ENCODE measurements at places on chromosomes 2 and 18. TPM values are rescaled to one million over a fixed set of nuclear protein-coding genes. Genes with fewer than 3 reads are reported as not detected.
A peak's percentile ranks its signal among the peaks of the same experiment; 100 is the strongest.

GRCh38 chr2:118643294-118643693 lies 204.2 kb downstream of the EN1 start:
- no peak for DNase-seq

GRCh38 chr2:216279031-216279430 lies 93.3 kb downstream of the MARCHF4 start:
- no peak for DNase-seq

- DNase-seq = peak; percentile 55
These were observed 147.4 kb downstream of the MEIS1 start for GRCh38 chr2:66582104-66582986.

GRCh38 chr2:190948671-190949070 lies 65.3 kb downstream of the STAT1 start:
- DNase-seq = no peak

DNA sequence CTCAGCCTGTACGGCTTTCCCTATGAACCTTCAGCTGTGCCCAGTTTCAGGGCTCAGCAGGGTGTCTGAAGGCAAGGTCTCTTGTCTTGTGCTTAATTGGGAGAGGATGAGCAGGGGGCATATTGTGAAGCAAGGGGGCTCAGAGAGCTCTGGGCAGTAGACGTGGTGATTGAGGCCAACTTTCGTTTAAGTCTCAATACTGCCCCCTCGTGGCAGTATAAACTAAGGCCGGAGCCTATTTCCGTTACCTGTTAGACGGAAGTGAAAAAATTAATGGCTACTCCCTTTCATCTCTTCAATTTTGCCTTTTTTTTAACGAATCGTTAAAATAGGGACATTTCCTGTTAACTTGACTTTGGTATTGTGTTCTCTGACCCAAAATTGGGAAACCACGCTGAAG lies 193.4 kb downstream of the TDRD15 start:
- no peak for DNase-seq

- DNase-seq = no peak
These were observed 57.4 kb downstream of the RAB31 start for GRCh38 chr18:9765501-9765900.

GRCh38 chr18:28013066-28013465 lies 163.9 kb downstream of the CDH2 start:
- peak; percentile 53 for DNase-seq

- no peak for DNase-seq
These were observed 151.6 kb downstream of the CSRNP3 start for GRCh38 chr2:165621086-165621560.

DNA sequence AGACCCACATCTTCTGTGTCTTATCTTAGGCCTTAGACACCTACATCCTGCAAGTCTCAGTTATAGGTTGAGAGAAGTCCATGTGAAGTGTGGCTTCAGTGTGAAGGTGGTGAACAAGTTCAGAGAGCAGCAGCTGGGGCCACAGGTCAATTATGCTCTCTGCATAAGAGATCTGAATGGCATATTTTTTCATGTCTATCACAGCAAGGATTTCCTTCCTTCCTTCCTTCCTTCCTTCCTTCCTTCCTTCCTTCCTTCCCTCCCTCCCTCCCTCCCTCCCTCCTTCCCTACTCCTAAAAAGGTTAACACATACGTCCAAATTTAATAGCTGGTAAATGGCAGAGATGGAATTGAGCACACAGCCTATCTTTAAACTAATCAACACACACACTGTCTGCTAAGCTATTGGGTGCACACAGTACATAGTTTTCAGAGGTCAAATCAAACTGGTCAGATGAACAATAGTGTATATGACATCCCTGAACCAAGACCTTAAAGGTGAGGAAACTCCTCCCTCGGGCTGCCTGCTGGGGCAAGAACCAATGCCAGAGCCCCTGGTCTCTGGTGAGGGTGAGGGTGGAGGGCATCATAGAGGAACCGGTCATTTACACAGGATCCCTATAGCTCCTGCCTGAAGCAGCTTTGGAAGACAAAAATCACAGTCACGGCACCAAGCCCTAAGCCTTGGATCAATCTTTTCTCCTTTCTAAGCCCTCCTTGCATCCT lies 240.9 kb downstream of the ICOS start:
- no peak for DNase-seq

- no peak for DNase-seq
These were observed 7.0 kb upstream of the TYMS start for GRCh38 chr18:650428-650858.

DNA sequence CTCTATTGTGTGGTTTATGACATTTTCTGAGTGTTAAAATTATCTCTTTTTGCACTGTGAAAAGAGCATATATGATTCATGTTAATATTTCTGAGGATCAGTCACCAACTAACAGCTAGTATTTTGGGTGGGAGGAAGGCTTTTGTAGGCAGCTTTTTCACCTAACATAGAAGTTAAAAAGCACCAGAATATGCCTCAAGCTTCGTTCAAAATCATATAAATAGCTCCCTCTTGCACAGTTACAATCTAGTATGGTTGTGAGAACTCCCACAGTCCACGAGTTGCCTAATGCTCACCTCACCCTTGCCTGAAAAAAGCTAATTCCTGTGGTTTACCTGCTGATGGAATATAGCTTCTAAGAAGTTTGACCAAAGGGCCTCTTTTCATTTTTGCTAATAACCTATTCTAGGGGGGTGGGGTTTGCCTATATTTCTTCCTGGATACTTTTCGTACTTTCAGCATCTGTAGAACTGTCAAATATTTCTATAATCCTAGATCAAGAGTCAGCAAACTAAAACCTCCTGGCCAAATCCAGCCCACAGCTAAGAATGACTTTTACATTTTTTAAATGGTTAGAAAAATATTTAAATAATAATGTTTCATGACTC lies 167.1 kb upstream of the FOSL2 start:
- no peak for DNase-seq

GRCh38 chr2:102880731-102881130 lies 118.9 kb downstream of the TMEM182 start:
- DNase-seq = no peak

- no peak for DNase-seq
These were observed 74.7 kb downstream of the PSMG2 start for GRCh38 chr18:12777500-12777944.

DNA sequence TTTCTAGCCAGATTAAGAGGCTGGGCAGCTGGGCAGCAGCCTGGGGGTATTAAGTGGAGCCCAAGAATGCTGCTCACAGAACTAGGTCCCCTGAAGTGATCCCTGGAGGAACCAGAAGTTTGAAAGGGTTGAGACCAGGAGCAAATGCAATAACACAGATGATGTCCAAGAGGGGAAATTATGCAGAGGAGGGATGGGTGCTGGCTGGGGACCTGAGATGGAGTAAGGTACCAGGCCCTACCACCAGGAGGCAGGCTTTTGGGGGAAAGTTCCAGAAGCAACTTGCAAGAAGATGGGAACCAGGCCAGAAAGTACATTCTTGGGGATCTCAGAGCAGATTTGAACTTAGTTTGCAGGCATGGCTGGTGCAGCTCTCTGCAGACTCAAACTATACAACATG lies 175.1 kb downstream of the NCK2 start:
- DNase-seq = no peak

DNA sequence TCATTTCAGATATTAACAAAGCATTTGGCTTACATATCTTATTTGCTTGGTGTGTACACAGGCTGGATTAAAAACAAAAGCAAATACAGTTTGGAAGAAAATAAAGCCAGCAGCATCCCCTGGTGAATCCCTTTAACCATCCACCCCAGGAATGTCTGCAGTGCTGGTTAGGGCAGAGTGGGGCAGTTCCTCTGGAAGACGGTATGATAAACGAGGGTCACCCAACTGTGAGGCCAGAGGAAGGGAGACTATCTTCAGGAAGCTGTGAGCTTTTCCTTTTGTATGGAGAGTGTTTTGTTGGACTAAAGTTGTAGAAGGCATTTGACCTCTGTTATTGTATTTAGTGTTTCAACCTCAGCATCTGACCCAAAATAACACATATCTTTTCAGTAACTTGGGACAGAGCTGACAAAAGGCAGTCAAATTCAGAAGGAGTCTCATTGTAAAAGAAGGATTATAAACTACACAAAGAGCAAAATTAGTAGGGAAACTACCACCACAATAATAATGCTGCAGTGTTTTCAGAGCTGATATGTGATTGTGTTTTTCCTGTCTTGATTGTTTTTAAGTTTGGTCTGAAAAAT lies 159.1 kb downstream of the FMNL2 start:
- no peak for DNase-seq

DNA sequence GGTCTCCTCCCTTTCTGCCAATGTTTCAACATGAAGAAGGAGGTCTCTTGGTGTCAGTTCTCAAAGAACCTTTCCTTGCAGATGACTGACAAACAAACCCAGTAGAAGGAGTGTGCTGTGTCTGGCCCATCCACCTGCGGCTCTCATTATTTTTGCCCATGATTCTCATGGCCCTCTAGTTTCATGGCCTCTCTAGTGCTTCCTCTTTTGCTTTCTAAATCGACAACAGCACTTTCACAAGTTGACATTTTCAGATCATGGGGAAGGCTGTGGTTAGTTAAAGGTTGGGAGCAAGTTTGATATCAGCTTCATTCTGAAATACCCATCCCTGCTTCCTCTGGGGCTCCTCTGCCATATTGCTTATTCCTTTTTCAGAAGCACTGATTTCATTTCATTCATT lies 805.2 kb downstream of the SLC4A3 start:
- no peak for DNase-seq

DNA sequence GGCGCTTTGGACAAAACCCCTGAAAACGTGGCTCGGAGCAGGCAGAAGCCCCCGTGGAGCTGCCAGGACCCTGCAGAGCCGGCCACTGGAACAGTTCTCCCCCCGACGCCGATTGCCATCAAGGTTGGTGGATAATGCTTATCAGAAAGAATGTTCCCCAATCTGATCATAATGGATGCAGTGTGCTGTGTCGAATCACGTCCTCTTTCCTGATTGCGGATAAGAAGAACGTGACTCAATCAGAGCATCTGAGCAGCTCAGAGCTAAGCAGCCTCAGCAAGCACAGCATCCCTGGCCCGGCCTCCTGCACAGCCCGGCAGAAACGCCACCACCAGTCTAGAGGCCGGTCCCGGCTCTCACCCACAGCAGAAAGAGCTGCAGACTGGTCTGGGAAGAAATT lies 488.0 kb downstream of the EIPR1 start:
- DNase-seq = no peak

GRCh38 chr2:145625111-145625510 lies 1105.2 kb upstream of the ZEB2 start:
- DNase-seq = no peak

DNA sequence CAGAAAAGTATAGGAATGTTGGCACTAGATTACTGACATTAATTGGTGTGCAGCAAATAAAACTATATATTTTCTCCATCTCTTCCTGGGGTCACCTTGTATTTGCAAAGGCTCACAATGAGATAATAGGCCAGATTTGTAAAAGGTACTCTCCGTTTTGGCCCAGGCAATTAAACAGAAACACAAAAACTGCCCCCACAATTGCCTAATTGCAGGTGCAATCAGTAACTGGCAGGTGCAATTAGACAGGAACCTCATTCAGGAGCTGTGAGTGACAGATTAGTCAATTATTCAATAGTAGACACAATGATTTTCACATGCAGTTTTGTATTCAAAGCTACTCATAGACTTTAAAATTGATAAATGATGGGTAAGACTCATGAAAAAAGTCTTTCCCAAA lies 451.4 kb upstream of the ID2 start:
- DNase-seq = no peak

- no peak for DNase-seq
These were observed 787.2 kb downstream of the RNF144A start for GRCh38 chr2:7704296-7704865.

DNA sequence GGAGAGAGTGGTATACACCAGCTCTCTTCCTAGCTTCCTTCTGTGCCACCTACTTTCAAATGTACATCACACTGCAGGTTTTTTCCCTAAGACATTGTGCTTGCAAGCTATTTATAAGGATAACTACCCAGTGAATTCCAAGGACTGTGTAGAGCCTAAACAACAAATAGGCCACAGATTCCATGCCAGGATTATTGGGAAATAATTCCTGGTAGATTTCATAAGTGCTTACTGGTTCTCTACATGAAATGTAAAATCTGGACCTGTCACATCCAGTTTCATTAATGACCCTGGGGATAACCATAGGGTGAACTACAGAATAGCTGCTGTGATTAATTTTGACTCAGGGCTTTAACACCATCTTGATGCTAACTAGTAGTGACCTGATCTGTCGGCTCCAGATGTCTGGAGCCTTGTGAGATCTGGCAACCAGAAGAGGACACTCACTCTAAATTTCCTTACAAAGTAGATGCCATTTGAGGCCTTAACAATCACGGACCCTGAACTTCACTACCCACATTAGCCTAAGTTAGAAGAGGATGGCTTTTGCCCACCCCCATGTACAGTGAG lies 34.3 kb upstream of the LGALSL start:
- no peak for DNase-seq

- DNase-seq = no peak
These were observed 442.6 kb upstream of the LRATD1 start for GRCh38 chr2:14189929-14190328.

- no peak for DNase-seq
These were observed 14.4 kb downstream of the ELMOD3 start for GRCh38 chr2:85368921-85369320.

DNA sequence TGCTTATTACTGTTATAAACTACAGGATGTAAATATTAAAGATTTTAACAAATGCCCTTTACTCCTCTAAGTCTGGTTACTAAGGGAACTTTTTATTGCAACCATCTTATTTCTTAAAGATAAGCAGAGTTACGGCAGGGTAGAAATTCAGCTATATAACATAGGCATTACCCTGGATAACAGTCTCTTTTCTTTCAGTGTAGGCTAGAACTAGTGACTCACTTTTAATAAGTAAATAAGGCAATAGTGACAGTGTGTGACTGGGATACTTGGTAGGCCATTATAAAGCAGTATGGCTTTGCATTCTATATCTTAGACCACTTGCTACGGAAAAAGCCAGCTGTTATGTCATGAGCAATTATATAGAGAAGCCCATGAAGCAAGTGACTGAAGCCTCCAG lies 1041.0 kb upstream of the NRXN1 start:
- no peak for DNase-seq

GRCh38 chr2:76268902-76269620 lies 558.3 kb upstream of the GCFC2 start:
- DNase-seq = peak; percentile 51

DNA sequence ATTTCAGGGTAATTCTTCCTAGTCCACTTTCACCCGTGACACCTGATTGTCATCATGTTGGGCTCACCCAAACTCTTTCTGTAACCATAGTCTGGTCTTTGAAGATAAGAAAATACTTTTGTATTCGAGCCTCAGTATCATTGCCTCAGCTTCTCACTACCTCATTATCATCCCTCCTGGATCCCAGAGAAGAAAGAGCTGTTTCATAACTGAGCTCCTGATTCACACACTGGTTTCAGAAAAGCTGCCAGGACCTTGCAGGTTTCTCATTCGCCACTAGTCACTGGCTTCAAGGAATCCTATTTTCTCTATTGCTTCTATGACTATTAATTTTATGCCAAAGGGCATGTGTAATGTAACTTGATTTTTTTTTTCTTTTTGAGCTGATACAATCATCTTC lies 2.9 kb upstream of the CRIM1 start:
- no peak for DNase-seq

Gene SYT4
- 0.68 TPM for polyA plus RNA-seq

Gene GCG
- polyA plus RNA-seq = not detected

Gene ZAP70
- 2.0 TPM for polyA plus RNA-seq

Gene ANKRD53
- 2.5 TPM for polyA plus RNA-seq

Gene MYO5B
- polyA plus RNA-seq = 11.0 TPM

Gene SPAG16
- 44.9 TPM for polyA plus RNA-seq

Gene POTEI
- 0.57 TPM for polyA plus RNA-seq

Gene MRPL30
- polyA plus RNA-seq = 49.3 TPM

Gene LDLRAD4
- polyA plus RNA-seq = 14.2 TPM

Gene CFC1
- 10.7 TPM for polyA plus RNA-seq

Measured in right lung (tissue), 10 donors.